ENCODE measurements at places on chromosomes 13 and 19.
A peak's percentile ranks its signal among the peaks of the same experiment; 100 is the strongest.

DNA sequence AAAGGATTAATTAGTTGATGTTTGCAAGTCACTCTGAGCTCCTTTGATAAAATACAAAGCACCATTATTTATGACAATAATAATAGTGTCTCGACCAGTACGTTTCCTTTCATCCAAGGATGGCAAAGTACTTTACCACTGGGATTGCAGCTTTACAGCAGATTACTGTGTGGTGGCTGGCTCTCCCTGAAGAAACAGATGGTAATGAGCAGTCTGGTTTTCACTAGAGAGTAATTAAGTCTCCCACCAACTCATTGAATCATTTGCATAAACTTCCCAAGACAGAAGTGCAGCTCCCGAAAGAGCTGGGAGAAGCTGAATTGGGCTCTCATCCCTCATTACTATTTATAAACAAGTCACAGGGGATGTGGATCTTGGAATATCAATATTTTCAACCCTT lies 48.7 kb downstream of the KLF5 start:
- no peak for DNase-seq

GRCh38 chr13:75154331-75154730 lies 327.6 kb downstream of the TBC1D4 start:
- no peak for DNase-seq

DNA sequence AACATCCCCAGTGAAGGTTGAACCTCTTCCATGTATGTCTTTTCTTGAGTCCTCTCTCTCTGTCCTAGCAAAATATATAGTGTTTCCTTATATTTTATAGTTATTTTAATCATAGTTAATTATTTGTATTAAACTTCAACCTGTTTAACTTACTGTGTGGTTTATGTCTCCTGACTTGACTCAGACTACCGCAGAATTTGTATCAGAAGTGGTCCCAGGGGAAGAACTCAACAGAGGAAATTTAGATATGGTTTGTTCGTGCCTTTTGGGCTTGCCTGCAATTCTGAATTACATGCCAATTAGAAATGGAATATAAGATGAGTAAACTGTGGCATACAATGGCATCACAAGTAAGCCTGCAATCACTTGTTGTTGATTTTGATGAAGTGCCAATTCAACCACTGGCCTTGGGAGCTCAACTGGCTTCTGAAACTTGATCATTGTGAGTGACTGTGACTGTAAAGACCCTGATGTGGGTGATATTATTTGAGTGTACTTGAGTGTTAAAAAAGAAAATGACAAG lies 1459.5 kb upstream of the PCDH20 start:
- no peak for DNase-seq

- no peak for DNase-seq
Observed at GRCh38 chr13:73810647-73811046, 323.6 kb downstream of the KLF12 start.

GRCh38 chr13:43377149-43377548 lies 353.8 kb downstream of the DNAJC15 start:
- DNase-seq, result peak; percentile 48

DNA sequence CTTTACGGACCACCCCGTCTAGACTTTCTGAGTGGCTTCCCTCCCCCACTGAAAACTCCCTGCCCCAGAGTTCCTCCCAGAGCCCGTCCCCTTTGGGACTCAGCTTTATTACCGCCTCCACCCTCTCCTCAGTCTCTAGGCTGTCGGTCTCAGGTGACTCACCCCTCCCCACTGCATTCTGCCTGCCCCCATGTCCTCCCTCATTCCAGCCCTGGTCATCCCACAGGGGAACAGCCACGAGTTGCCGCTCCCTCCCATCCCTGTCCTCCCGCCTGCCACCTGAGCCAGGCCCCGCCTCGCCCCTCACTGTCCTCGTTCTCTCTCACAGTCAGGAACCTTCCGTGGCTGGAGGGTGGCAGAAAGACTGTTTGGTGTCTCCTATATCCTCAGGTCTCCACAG lies 57.3 kb downstream of the SMARCA4 start:
- no peak for DNase-seq

DNA sequence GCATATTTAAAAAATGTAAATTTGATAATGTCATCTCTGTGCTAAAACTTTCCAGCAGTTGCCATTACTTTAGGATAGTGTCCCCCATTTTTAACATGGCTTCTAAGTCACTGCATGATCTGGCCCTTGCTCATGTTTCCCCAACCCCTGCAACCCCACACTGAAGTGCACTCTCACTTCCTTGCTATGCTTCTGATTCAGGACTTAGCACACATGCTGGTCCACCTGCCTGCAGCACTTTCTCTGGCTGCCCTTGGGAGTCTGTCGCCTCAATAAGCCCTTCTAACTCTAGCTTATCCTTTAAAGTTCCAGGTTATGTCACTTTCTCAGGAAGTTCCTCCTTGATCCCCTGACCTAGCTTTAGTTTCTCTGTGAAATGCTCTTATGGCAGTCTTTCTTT lies 241.0 kb downstream of the POSTN start:
- no peak for DNase-seq

DNA sequence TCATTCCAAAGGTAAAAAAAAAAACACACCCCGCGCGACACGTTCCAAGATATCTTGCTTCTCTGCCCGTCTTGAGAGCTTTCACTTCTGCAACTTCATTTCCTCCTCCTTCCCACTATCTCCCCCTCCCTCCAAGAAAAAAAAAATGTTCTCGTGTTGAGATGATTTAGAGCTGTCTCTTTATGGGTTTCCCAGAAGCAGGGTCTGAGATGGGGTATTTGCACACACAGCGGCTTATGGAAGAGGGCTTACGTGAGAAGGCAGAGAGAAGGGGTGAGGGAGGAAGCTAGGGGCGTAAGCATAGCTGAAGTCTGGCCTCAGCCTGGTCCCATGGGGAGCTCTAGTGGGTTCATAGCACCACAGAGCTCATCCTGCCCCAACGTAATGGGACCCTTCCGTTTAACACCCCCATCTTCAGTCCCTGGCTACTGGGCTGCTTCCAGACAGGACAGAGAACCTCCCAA lies 31.3 kb upstream of the USE1 start:
- DNase-seq, result no peak

- DNase-seq, result no peak
Observed at GRCh38 chr13:27510082-27510481, 59.7 kb upstream of the MTIF3 start.

- DNase-seq, result no peak
Observed at GRCh38 chr19:49431330-49431749, 6.2 kb downstream of the GFY start.

GRCh38 chr13:70375718-70376117 lies 267.5 kb upstream of the KLHL1 start:
- no peak for DNase-seq

DNA sequence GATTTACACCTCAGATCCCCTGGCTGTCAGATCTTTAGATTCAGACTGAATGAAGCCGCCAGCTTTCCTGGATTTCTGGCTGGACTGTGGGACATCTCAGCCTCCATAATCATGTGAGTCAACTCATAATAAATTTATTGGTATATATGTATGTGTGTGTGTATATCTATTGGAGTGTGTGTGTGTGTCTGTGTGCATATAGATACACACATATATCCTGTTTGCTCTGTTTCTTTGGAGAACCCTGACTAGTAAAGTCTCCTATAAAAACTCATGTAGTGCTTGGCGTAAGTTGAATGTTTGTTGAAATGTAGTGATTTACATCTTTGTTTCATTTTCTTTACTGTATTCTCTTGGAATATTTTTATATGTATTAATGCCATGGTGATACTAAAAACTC lies 499.5 kb upstream of the KLF12 start:
- DNase-seq, result no peak

DNA sequence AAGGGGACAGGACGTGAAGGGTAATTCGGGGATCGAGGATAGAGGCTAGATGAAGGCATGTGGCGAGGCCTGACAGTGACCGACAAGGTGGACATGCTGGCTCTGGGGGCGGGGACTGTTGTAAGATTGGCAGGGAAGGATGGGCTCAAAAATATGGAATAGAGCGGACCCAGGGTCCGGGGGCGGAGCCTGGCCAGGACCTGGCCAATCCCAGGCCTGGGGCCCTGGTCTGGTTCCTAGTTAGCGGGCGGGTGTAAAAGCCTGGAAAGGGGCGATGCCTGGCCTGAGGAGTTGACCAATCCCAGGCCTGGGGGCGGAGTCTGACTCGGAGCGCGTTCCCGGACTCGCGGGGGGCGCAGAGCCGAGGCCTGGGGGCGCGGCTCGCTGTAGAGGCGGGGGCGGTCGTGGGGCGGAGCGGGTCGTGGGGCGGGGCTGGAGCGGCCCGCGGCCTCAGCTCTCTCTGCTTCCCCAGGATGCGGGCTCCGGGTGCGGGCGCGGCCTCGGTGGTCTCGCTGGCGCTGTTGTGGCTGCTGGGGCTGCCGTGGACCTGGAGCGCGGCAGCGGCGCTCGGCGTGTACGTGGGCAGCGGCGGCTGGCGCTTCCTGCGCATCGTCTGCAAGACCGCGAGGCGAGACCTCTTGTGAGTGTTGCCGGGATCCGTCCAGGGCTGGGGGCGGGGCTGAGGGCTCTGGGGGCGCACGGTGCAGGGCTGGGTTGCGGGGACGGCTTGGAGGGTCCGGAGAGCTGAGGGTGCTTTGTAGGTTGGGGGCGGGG lies at the start of gene SLC27A1:
TSS of gene SLC27A1 (plus strand) at position 457 of the 774 bp plus-strand sequence. CDS start at position 474, 17 bp downstream.
- DNase-seq, result peak; percentile 100

- no peak for DNase-seq
Observed at GRCh38 chr19:55146705-55147273, 2.2 kb downstream of the TNNT1 start.

DNA sequence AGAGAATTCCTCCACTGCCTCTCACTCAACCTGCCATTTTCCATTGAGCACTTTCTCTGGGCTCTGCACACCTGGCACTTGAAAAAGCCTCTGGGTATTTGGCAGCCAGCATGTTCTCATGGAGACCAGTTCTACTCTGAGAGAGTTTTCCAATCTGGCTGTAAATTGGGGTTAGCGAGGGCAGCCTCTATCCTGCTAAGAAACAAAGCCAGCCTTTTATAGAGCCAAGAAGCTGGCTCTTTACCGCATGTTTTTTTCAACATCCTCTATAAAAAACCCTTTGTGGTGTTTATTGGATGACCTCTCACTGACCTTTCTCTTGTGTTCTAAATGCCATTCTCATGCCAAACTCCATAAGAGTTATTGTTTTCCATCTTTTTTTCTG lies 52.6 kb upstream of the RCBTB2 start:
- no peak for DNase-seq

DNA sequence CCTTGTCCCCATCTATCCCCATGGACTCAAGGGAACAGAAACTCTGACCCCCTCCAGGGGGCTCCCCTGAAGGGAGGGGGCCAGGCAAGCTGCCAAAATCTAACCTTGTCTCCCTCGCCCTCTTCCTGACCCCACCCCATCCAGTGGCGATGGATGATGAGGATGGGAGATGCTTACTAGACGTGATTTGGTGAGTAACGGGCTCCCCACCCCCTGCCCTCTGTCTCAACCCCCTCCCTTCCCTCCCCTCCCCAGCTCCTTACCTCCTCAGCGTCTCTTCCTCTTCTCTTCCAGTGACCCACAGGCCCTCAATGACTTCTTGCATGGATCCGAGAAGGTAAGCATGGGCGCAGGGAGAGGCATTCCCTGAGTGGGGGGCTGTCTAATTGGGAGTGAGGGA lies 39.8 kb upstream of the EHD2 start:
- DNase-seq, result no peak

GRCh38 chr19:23539499-23539898 lies 144.2 kb upstream of the ZNF91 start:
- no peak for DNase-seq

GRCh38 chr19:22634450-22634827 lies 315 bp downstream of the ZNF492 start:
- no peak for DNase-seq

DNA sequence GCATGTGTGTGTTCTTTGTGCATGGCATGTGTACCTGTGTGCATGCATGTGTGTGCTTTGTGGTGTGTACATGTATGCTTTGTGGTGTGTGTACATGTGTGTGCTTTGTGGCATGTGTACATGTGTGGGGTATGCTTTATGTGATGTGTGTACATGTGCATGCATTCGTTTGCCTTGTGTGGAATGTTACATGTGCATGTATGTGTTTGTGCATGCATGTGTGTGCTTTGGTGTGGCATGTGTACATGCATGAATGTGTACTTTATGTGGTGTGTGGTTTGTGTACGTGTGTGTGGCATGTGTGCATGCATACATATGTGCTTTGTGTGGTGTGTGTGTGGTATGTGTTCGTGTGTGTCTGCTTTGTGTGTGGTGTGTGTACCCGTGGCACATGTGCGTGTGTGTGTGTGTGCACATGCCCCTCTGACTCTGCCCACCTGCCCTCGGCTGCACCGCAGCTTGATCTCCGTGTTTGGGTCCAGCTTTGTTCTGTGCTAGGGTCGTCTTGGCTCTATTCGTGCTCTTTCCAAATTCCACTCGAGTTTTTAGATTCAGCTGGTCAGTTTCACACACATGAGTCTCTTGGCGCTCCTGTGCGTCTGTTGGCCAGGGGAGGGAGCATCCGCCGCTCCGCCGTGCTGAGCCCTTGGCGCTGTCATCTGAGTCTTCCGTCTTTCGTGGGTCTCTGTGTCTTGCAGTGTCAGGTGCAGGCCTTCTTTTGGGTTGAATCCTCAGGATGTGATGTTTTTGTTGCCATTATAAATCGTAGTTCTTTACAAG lies 46.5 kb upstream of the TFDP1 start:
- no peak for DNase-seq

DNA sequence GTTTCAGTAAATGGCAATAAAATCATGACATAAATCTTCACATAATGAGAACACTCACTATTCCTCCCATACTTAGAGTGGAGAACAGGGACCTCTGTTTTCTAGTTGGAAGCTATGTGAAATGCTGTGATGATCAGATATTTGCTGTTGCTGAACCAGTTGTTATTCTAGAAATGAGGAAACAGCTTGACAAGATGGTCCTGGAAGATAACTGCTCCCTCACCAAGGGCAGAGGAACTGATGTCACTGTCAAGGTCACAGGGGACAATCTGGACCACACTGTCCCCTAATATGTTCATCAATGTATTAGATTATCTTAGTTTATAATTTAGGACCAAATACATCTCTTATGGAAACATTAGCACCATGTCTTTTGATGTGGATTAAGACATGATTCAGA lies 1173.3 kb downstream of the PCDH17 start:
- DNase-seq, result no peak

DNA sequence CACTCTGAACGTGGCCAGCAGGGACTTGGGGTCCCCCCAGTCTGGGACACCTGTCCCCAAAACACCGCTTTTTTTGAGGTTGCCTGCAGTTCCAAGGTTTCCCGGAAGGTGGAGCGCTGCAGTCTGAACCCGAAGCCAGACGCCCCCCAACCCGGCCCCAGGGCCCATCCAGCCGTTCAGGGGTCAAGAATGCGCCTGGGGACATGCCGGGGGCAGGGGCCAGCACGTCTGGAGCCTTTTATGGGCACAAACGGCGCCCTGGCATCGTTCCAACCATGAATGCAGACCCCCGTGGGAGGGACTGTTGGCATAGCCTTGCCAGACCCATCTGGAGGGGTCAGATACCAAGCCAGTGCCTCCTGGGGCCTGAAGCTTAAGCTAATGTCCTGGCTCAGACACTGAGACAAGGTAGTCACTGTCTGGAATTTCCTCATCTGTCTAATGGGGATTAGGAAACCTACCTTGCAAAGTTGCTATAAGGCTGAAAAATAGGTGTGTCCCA lies 6.9 kb downstream of the S1PR5 start:
- DNase-seq, result peak; percentile 69

- DNase-seq, result no peak
Observed at GRCh38 chr13:45209229-45209628, 8.4 kb upstream of the KCTD4 start.

GRCh38 chr13:75550159-75550567 lies 572 bp downstream of the UCHL3 start:
- DNase-seq, result peak; percentile 43
